ENCODE measurements at places on chromosomes 1 and 21.

DNA sequence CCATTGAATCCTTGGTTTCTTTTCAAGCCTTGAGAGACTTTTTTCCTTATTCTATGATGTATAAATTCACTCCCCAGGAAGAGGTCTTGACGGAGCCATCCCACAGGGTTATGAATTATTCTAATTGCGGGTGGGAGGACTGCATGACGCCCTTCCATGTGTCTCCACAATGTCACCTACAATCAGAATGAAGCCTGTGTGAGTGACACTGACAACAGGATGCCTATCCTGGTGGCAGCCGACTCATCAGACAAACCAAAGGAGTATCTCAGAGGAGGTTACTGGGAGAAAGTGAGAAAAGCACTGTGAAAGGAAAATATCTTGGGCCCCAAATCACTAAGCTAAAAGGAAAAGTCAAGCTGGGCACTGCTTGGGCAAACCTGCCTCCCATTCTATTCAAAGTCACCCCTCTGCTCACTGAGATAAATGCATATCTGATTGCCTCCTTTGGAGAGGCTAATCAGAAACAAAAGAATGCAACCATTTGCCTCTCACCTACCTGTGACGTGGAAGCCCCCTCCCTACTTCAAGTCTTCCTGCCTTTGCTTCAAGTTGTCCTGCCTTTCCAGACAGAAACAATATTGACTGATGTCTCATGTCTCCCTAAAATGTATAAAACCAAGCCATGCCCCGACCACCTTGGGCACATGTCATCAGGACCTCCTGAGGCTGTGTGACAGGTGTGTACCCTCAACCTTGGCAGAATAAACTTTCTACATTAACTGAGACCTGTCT is 98.4 kb downstream of the SMYD2 start:
- DNase-seq, result no peak

GRCh38 chr1:224373008-224373590 is 16.4 kb downstream of the CNIH4 start:
- DNase-seq, result no peak

GRCh38 chr1:3819771-3820200 is 23.5 kb upstream of the LRRC47 start:
- DNase-seq, result no peak

DNA sequence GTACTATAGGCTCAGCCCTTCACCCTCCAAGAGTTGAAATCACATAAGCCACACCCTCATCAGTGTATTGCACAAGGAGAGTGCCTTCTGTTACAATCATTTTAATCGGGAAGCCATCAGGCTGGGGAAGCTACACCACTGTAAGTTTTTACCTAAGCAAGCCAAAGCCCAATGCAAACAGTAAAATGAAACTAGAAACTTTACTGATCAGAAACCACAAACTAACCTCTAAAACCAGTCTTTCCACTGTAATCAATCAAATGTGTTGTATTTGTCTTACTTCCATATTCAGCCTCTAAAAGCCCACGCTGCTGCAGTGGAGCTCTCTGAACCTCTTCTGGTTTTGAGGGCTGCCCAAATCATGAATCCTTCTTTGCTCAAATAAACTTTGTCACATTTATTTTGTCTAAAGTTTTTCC is 26.2 kb downstream of the CAPN8 start:
- peak; percentile 38 for DNase-seq

- DNase-seq, result no peak
Measured at GRCh38 chr1:156948708-156949107, 28.3 kb downstream of the LRRC71 start.

GRCh38 chr1:12518931-12519692 is 98.9 kb downstream of the DHRS3 start:
- no peak for DNase-seq

DNA sequence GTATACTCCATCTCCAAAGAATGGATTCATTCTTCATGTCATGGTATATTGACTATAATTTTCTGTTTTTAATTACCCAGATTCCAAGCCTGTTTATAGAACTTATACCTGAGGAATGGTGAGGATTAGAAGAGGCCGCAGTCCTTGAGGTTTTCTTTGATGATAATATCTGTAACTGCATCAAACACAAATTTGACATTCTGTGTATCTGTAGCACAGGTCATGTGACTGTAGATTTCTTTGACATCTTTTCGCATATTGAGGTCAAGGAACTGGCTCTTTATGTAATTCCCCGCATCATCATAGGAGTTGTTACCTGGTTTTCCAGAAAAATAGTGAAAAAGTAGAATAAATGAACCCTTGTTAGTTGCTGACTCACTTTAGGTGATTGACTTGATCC is 16.2 kb downstream of the GNAT2 start:
- DNase-seq, result no peak

- DNase-seq, result no peak
Measured at GRCh38 chr1:63981408-63981773, 207.6 kb downstream of the ROR1 start.

DNA sequence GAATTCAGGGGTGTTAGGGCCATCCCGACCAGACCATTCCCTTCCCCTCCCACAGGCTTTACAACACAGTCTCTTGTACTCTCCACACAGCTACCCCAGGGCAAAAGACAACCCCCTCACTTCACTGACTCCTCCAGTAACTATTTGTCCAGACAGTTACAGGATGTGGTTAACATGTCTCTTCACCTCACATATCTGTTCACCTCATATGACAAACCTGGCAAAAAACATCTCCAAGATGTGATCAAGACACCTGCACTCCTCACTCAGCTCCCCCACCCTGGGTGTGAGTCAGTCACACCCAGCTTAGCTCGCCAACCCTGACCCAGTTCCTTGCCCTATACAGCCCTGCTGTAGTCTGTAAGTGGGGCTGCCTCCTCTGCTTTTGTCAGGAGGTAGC is 490.5 kb upstream of the CHRM3 start:
- DNase-seq, result no peak

DNA sequence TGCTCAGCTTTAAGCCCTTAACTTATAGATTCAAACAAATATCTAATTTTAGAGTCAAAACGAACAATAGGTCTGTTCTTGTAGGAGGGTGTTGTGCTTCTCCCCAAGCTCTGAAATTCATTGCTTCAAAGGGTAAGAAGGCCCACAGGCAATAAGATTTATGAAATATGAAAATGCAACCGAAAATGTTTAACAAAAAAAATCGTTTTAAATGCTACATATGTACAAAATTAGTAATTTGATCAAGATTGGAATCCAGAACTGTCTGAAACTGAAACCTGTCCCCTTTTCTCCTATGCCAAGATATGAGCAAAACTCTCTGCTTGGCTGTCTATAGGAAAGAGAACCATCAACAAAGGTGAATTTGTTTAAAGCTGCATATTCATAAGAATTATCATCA is 534.3 kb downstream of the PLPP3 start:
- DNase-seq, result no peak

DNA sequence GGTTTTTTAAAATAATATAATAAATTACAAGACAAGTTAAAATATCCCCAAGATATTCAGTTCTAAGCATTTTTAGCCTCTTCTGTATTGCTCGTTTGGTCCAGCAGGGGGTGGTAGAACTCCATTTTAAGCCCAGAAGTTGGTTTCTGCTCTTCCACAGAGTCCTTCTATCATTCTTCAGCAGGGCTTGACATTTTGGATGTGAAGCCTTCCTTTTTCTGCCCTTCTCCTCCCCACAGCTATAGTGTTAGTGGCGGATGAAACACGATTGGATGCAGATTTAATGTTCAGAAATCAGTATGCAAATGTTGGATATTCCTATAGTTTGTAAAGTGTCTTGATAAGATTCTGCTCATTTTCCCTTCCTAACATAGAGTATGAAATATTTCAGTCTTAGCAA is 1.4 kb downstream of the NCAM2 start:
- peak; percentile 56 for DNase-seq

- DNase-seq, result no peak
Measured at GRCh38 chr1:27113861-27114260, 41.1 kb downstream of the SLC9A1 start.

GRCh38 chr1:92843429-92844352 is 11.9 kb downstream of the RPL5 start:
- DNase-seq, result no peak

DNA sequence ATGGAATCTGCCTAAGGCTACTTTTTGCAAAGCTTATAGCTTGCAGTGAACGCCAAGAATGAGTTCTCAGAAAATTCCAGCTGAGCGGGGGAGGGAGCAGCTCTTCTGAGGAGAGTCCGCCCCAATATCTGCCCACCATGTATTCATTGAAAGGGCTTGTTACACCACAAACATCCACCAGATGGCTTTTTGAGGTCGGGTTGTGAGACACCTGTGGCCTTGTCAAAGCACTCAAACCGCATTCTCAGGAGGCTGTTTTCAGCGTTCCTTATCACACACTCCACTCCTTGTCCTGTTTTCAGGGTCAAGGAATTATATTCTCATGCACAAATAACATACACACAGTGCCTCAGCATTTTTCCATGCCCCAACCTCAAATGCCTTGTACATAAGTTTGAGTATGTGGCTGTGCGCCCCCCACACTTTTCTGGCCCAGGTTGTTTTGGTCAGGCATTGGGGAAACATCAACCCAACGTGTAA is 3.9 kb upstream of the C4BPB start:
- DNase-seq, result peak; percentile 65

- DNase-seq, result no peak
Measured at GRCh38 chr1:53135735-53136114, 6.7 kb downstream of the SLC1A7 start.

- no peak for DNase-seq
Measured at GRCh38 chr1:43005460-43006361, 47.0 kb upstream of the SLC2A1 start.

- DNase-seq, result no peak
Measured at GRCh38 chr1:231681006-231681405, 54.4 kb downstream of the DISC1 start.

GRCh38 chr1:227945891-227946623 is 1.7 kb downstream of the WNT9A start:
- no peak for DNase-seq

DNA sequence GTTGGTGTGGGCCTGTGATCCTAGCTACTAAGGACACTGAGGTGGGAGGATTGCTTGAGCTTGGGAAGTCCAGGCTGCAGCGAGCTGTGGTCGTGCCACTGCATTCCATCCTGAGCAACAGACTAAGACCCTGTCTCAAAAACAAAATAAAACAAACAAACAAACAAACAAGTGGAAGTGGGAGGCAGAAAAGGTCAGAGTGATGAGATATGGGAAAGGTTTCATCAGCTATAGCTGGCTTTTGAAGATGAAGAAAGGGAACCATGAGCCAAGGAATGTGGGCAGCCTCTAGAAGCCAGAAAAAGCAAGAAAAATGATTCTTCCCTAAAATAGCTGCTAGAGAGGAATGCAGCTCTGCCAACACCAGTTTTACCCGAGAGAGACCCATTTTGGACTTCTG is 10.6 kb upstream of the NUCKS1 start:
- peak; percentile 44 for DNase-seq

- peak; percentile 88 for DNase-seq
Measured at GRCh38 chr1:17617787-17618557, 78.5 kb downstream of the ARHGEF10L start.

GRCh38 chr1:36303244-36303643 is 2.9 kb upstream of the SH3D21 start:
- DNase-seq, result no peak

GRCh38 chr1:229853751-229854150 is 213.3 kb upstream of the GALNT2 start:
- DNase-seq, result no peak

- no peak for DNase-seq
Measured at GRCh38 chr1:2878591-2878990, 77.1 kb upstream of the TTC34 start.

DNA sequence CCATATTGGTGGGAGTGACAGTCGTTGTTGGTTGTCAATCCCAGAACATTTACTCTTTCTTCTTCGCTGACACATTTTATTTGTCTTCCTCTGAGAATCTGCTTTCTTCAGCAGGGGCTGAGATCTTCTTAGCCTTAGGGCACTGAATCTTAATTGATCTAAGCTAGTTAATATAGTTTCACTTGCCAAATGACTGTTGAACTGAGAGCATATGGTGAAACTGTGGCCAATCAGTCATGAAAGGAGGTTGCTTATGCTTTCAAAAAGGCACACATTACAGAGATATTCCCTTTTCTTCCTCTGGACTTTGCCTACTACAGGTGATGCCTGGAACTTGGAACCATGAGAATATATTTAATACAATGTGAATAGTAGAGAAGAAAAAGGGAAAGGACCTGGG is 60.0 kb upstream of the KIAA0040 start:
- DNase-seq, result no peak

GRCh38 chr1:27615346-27616192 is 11.6 kb upstream of the AHDC1 start:
- DNase-seq, result no peak

DNA sequence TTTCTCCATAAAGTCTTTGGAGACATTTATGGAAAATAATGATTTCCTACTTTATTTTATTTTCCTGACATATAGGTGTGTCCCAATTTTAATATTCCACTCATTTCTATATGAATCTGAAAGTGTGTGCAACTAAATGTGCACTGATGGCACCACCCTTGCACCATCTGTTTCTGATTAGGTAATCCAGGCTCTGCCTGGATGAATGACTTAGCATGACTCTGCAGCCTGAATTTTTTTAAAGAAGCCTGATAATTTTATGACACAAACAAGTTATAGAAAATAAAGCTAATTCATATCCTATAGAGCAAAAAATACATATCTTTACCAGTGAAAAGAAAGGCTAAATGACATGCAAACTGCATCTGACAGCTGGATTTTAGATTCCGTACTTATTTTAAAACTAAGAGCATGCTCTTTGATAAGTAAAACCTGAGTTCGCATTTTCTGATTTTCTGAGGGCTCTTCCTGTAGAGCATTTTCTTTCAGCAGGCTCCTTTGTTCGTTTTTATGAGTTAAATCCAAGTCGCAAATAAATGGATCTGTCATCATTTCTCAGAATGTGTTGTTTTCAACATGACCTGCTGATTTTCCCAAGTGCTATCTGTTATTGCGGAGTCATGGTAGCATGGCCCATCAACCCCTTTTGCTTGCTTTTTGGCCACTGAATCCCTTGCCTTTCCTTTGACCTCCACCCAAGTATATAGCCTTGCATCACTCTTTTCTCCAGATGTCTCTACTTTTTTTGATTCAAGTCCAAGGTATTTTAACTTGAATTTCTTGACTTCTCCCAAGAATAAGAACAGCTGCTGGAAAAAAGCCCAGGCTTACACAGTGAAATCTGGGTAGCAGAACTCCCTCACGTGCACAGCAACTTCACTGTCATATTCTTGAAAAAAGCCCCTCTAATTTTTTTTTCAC is 52.8 kb upstream of the LYPLAL1 start:
- peak; percentile 24 for DNase-seq

GRCh38 chr1:67359592-67359991 is 51.9 kb downstream of the IL12RB2 start:
- no peak for DNase-seq

- no peak for DNase-seq
Measured at GRCh38 chr1:2088458-2088857, 38.2 kb downstream of the PRKCZ start.

- peak; percentile 17 for DNase-seq
Measured at GRCh38 chr1:75273110-75273509, 138.9 kb downstream of the LHX8 start.

- peak; percentile 85 for DNase-seq
Measured at GRCh38 chr1:24390924-24391782, 22.4 kb downstream of the STPG1 start.

GRCh38 chr1:21229246-21230000 is 52.7 kb upstream of the EIF4G3 start:
- DNase-seq, result no peak

GRCh38 chr1:18820791-18821641 is 38.4 kb downstream of the TAS1R2 start:
- peak; percentile 67 for DNase-seq
